Lower leg skin (tissue), 4 donors: ENCODE measurements at places on chromosomes 16 and 17.

GRCh38 chr17:19348081-19348650 lies 14.4 kb downstream of the B9D1 start:
- DNase-seq: peak; percentile 80

- DNase-seq: no peak
These were observed 29.6 kb downstream of the VPS53 start for GRCh38 chr17:685006-685405.

DNA sequence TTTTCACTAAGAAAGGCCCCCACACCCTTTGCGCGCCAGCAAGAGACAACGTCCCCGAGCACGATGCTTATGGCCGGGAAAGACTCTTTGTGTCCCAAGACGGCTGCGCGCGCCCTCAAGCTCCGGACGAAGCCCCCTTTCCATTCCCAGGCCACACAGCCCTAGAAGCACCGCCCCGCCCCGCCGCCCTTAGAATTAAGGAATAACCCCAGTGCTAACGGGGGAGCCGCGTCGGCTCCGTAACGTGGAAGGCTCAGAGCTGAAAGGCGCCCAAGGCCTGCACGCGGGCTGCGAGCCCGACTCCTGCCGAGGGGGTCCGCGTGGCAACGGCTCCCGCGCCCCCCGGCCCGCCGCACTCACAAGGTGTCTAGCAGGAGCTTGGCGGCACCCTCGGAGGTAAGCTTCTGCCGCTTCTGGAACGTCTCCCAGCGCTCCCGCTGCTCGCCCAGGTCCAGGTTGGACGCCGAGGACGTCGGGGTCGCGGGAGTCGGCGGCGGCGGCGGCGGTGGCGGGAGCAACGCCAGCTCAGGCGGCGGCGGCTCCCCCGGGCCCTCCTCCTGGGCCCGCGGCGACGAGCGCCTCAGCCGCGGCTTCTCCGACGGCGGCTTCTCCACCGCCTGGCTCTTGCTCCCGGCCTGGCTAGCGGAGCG lies 477 bp downstream of the CENPV start:
- DNase-seq: no peak

DNA sequence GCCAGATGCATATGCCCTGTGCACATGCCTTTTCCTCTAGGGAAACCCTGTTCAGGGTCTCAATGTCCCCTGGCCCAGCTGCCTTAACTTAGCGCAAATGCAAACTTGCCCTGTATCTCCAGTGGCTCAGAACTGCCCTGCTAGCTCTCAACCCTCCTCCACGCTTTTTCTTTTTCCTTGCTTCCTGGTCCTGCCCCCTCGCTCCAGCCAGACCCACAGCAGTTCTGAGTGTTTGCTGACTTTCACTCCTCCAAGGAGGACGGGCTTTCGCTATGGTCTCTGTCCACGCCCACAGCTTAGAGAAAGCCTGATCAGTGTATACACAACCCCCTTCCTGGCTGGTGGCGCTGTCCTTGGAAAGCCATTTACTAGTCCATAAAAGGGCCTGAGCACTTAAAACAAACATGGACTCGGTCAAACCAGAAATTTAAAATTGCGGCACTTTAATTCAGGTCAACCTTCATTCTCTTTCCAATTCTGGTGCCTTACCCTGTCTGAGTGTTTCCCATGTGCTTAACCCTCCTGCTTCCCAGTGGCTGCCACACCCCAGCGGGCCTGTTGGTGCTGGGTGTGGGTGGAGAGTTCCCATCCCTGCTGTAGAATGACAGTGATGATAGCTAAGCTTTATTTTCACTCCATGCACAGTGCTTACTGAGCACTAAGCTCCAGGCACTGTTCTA lies 15.6 kb upstream of the TMEM98 start:
- peak; percentile 41 for DNase-seq

- no peak for DNase-seq
These were observed 23.5 kb downstream of the TMC6 start for GRCh38 chr17:78105101-78105500.

DNA sequence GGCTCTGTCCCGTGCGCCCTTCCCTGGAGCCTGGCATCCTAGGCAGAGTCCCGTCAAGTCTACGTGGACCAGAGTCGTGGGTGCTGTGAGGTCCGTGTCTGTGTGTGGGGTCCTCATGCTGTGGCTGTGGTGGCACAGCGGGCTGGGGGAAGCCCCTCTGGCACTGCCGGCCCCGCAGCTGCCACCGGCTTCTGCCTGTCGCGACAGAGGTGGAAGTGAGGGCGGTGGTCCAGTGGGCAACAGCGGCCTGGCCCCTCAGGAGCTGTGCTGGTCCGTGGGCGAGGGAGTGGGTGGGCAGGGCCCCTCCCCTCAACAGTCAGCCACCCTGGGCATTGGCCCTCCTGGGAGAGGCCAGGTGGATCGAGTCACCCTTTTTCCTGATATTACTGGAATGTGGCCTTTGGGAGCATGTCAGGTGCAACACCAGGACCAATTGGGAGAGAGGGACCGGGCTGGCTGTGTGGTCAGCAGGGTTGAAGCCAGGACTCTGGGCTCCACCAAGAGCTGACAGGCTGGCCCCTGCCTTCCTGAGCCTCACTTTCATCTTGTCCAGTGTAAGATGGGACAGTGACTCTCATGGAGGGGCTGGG lies 11.9 kb downstream of the BAIAP2 start:
- no peak for DNase-seq

GRCh38 chr16:17416461-17417311 lies 54.1 kb downstream of the XYLT1 start:
- peak; percentile 39 for DNase-seq

DNA sequence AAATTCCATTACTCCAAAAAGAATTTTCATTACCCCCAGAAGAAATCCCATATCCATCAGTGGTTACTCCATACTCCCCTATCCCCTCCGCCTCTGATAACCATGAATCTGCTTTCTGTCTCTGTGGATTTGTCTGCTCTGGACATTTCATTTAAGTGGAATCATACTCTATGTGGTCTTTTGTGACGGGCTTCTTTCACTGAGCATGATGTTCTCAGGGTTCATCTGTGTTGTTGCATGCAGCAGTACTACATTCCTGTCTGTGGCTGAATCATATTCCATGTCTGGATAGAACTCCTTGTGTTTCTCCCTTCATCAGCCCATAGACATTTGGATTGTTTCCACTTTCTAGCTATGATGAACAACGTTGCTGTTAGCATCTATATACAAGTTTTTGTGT lies 59.5 kb upstream of the IRX3 start:
- DNase-seq: no peak

DNA sequence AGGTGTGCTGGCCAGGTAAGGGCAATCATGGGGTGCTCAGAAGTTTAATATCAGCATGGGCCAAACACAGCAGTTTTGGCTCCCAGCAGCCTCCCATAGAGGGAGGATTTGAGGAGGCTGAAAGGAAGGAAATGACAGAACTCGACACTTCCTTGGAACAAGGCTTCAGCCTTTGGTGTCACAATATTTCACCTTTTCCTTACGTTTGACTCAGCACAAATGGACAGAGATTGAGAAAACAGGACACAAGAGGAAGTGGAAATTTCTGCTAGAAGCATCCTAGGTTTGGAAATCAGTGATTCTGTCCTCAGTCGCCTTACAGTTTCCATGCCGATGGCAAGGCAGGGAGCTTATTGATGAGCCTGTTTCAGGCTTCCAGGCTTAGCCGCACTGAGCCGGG lies 181.4 kb downstream of the MAF start:
- no peak for DNase-seq

DNA sequence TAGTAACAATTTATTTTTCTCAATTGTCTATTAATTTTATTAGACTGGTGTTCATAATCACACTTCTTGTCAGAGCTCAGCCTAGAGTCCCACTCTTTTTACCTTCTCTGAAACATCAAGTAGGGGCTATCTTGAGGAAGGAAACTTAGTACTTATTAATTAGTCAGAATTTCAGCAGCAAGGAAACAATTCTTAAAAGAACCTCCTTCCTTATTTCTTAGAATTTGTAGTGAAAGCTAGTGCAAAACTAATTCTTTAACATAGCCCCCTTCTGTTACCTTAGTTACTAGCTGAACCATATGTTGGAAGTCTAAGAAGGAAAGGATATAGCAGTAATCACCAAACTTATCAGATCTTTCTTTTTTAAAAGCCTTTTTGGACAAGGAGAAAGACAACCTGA lies 35.2 kb downstream of the MAP2K4 start:
- DNase-seq: no peak

GRCh38 chr16:49876716-49877129 lies 20.8 kb upstream of the ZNF423 start:
- no peak for DNase-seq

DNA sequence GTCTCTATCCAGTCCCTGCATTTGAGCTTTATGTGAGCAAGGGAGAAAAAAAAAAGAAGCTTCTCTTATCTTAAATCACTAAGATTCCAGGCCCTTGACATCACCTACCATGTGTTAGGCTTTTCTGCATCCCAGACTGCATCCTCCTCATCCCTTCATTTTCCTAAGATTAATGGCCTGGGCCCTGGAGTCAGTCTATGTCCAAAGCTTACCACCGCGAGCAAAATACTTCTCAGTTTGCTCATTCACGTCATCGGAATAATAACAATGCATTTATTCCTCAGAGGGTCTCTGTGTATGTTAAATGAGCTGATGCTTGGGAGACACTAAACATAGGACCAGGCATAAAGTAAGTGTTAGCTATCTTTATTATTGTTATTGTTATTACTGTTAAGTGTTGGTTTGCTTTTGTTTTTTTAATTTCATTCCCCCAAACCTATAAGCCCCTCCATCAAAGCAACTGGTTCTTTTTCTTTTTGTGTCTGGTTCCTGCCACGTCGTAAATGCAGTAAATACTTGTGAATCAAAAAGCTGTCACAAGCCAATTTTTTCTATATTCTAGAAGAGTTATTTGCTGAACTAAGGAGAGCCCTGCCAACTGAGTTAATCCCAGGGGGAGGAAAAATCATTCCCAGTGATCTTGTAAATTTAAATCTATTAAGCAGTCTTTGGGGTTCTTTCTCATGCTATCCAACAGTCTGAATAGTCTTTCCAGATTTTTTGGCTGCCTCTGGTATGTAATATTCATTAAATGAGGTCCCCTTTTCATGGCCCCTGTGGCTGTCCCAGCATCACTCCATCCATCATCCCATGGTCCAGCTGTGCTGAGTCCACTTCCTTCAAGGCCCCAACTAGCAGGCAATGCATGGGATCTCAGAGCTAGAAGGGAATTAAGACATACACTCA lies 46.5 kb downstream of the VAT1L start:
- no peak for DNase-seq

- DNase-seq: no peak
These were observed 46.1 kb upstream of the ACSF3 start for GRCh38 chr16:89047331-89048089.

- DNase-seq: no peak
These were observed 13.7 kb downstream of the KRABD2 start for GRCh38 chr17:8362651-8363332.
